Right lung (tissue), 10 donors: ENCODE measurements at places on chromosomes 16 and 17. TPM values are rescaled to one million over a fixed set of nuclear protein-coding genes. Genes with fewer than 3 reads are reported as not detected.

The TEX14 gene
- polyA plus RNA-seq = 0.85 TPM

The TNFSF13 gene
- 23.2 TPM for polyA plus RNA-seq

The DECR2 gene
- polyA plus RNA-seq = 14.4 TPM

The ACSF3 gene
- 27.9 TPM for polyA plus RNA-seq

The SYCE1L gene
- polyA plus RNA-seq = 3.3 TPM

The NPIPB2 gene
- 7.9 TPM for polyA plus RNA-seq

The TLCD3B gene
- 0.79 TPM for polyA plus RNA-seq

The SGCA gene
- polyA plus RNA-seq = 9.7 TPM

The MEFV gene
- 0.67 TPM for polyA plus RNA-seq

DNA sequence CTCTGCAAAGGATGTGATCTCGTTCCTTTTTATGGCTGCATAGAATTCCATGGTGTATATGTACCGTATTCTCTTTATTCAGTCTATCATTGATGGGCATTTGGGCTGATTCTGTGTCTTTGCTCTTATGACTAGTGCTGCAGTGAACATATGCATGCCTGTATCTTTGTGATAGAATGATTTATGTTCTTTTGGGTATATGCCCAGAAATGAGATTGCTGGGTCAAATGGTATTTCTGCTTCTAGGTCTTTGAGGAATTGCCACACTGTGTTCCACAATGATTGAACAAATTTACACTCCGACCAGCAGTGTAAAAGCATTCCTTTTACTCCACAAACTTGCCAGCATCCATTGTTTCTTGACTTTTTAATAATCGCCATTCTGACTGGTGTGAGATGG is 60.2 kb upstream of the ADORA2B start:
- no peak for DNase-seq

DNA sequence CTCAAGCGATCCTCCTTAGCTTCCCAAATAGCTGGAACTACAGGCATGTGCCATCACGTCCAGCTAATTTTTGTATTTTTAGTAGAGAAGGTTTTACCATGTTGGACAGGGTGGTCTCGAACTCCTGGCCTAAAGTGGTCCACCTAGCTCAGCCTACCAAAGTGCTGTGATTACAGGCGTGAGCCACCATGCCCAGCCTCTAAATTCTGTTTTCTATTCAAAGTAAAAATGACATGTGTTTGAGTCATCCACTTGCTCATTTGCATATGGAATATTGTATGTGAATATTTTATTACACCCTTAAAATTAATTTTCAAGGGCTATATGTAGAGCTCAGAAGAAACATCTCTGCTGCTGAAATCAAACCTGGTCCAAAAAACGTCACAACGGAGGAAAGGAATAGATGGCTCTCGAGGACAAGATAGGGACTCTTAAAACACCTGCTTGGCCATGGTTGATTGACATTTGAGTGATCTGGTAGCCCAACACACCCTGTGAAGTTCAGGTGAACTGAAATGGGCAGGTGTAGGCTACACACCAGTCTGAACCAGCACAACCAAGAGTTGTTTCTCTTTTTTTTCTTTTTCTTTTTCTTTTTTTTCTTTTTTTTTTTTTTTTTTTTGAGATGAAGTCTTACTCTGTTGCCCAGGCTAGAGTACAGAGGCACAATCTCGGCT is 51.1 kb downstream of the SF3B3 start:
- no peak for DNase-seq

DNA sequence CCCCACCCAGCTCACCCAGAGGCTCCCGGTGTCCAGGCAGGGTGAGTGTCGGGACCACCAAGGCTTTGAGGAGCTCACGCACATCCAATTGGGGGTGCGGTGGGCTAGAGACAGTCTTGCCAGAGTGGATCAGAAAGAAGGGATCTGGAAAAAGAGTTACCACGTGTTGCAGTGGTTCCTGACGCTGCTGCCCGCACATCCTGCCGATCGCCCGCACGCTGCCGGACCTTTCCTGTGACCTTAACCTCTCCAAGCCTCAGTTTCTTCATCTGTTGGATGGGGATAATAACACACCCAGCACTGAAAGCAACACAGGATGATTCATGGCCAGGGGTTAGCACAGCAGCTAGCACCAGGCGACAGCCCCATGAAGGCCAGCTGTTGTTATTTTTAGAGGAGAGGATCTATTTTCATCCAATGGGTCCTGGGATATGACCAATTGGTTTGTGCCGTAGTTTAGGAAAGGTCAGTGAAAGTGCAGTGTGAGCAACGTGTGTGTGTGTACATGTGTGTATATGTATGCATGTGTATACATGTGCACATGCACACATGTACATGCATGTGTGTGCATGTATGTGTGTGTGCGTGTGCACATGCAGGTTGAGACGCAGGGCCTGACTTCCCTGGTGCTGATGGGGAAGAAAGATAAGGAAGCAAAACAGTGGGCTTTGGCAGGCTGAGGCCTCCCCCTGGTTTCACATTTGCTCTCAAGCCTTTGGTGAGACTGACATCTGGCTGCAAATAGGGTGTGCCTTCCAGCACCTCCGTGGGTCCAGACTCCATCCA is 2.5 kb downstream of the ITGAX start:
- DNase-seq = no peak

DNA sequence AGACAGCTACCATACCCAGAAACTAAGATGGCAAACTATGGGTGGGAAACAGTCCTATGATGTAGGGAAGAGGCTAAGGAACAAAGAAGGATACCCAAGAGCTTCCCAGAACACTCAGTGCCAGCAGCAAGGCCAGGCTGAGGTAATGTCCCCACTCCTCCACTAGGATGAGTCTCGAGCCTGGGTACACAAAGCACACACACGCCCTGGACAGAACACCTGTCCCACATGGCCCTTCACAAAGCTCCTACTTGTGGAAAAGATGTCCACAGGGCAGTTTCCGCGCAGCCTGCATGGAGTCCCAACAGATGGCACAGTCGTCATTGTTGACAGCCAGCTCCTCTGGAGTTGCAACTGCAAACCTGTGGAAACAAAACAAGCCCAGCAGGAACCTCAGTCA is 23.9 kb downstream of the AMFR start:
- DNase-seq = no peak

GRCh38 chr17:30426292-30426691 is 47.6 kb downstream of the CPD start:
- no peak for DNase-seq

GRCh38 chr17:79539944-79540705 is 70.7 kb downstream of the RBFOX3 start:
- DNase-seq = no peak

- no peak for DNase-seq
Measured at GRCh38 chr17:35778641-35779196, 16.7 kb downstream of the MMP28 start.

DNA sequence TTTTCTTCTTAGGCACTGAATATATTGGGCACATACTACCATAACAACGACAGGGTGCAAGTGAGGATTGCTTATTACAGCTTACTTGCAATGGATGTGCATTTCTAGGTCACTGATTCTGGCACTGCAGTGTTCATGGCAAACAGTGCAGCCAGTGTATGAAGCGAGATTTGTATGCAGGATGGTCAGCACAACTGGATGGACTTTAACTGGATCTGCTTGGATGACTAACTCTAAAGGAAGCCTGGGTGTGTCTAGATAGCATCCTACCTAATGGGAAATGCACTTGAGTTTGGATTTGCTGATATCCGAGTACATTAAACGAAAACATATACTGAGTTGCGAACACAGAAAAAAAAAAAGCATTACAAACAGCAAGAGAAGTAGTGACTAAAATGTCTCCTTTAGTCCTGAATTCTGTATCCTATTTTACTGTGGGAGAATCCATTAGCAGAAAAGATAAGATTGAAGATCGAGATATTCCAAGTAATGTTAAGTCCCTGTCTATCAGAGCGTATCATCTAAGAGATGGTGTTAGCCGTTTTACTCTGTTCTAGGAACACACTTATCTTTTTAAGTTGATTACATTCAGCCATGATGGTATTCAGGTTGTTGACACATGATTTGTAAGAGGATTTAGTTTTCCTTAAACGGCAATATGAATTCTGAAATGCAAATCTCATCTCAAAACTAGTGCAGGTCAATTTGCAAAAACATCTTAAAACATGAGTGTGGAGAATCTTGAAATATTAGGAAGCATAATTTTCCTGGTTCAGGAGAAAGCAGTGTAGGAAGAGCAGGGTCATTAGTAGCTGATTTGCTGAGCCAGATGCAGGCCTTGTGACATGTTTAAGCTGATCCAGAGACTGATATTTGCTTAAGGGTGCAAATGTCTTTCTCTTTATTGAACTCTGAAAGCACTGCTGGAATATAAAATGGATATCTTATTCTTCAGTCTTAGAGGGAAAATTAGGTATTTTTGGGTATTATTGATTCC is 142.6 kb upstream of the CPHXL start:
- no peak for DNase-seq

GRCh38 chr17:41710472-41711090 is 1.6 kb upstream of the GAST start:
- DNase-seq = no peak

DNA sequence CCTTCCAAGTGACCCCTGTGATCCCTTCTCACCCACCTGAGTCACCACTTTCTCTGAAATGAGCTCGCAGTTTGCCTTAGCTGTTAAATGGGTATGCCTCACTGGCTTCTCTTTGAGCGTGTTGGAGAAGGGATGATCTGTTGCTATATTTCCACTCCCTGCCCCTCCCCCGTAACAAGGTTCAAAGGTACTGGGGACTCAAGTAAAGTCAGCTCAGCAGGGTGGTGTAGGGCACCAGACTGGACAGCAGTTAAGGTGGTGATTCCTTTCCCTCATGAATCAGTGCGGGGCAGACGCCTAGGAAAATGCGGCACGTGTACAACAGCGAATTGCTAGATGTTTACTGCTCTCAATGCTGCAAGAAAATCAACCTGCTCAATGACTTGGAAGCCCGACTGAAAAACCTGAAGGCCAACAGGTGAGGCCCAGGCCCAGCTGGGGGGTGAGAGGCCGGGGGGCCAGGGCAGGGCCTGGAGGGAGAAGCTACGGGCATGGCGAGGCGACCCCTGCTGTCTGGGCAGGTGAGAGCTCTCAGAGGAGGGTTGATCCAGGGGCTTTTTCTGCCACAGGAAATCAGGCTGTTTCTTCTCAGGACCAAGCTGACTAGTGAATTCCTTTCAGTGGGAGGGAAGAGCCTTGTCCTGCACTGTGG is 130.3 kb downstream of the RAB11FIP4 start:
- DNase-seq = no peak

DNA sequence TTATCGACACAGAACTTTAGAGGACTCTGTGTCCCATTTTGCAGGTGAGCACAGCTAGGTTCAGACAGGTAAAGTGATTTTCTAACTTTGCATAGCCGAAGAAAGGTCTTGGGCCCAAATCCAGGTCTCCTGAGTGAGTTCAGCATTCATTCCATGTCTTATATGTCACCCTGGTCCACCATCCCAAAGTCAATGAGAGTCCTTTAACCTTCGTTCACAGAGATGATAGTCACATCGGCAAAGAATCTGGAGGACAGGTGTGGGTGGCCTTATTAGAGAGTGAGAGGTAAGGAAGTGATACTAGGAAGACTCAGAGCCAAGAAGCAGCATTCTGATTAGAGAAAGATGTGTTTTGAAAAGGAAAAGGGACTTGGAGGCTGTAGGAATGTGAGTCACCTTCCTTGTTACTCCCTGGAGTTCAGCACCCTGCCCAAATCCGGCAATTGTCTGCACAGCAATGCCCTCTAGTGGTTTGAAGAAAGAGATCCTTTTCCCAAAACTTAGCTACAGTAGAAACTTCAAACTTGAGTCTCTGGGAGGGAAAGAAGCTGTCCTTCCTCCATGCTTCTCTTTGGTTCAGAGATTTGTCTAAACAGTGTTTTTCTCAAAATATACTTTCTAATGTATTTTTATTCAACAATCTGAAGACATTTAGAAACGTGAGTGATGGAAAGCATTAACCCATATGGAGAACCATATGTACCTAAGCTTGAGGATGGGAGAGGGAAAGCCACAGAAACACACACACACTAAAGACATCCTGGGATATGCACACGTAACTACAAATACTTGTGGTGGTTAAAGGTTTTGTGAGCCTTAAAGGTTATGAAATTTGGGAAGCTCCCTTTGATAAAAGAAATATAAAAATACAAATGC is 96.4 kb upstream of the SHISA6 start:
- peak; percentile 40 for DNase-seq

GRCh38 chr17:31072186-31072585 is 22.6 kb upstream of the NF1 start:
- no peak for DNase-seq
